Activated CD4-positive, alpha-beta T cell treated with anti-CD3 and anti-CD28 coated beads for 36 hours (primary cell): ENCODE measurements at places on chromosomes 2 and 18.

GRCh38 chr18:5600378-5601071 is 56.7 kb upstream of the EPB41L3 start:
- no peak for DNase-seq

GRCh38 chr2:174796319-174796771 is 32.1 kb upstream of the CHRNA1 start:
- no peak for DNase-seq

- no peak for DNase-seq
Observed at GRCh38 chr2:12007282-12007681, 260.9 kb downstream of the LPIN1 start.

DNA sequence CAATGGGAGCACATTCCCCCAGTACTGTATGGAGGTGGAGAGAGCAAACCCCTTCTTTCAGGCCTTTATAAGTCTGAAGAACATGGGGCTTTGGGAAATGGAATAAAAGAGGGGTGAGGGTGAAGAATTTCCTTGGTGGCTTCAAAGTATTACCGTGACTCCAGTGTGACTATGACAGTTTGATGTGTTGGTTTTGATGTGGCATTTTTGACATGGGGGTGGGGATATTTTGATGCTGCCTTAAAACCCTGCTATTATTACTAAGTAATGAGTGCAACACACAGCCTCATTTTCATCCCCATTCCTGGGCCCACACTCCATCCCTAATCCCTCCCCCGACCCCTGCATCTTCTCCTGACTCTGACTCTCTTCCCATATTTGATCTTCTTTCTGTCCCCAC is 23.6 kb downstream of the QPCT start:
- DNase-seq: peak; percentile 34
